ENCODE measurements at places on chromosomes 3 and 15.

DNA sequence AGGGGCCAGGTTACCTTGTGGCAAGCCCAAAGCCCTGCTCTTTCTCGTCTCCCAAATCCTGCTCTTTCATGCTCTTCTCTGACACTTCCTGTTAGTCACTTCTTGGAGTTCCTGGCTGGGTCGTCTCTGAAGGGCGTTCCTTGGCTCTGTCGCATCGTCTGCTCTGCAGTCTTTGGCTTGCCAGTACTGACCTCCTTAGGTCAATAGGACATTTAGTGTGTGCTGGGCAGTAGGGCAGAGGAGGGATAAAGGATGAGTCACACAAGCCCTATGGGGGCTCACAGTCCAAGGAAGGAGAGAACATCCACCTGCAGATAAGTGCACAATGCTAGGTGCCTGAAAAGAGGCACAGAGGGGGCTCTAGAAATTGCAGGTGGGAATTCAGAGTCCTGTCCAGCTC, 87.5 kb downstream of the FAM43A start:
- DNase-seq, result peak; percentile 18

- no peak for DNase-seq
Observed at GRCh38 chr3:168539909-168540308, 444.2 kb upstream of the GOLIM4 start.

- no peak for DNase-seq
Observed at GRCh38 chr3:87025661-87026645, 35.0 kb upstream of the VGLL3 start.

DNA sequence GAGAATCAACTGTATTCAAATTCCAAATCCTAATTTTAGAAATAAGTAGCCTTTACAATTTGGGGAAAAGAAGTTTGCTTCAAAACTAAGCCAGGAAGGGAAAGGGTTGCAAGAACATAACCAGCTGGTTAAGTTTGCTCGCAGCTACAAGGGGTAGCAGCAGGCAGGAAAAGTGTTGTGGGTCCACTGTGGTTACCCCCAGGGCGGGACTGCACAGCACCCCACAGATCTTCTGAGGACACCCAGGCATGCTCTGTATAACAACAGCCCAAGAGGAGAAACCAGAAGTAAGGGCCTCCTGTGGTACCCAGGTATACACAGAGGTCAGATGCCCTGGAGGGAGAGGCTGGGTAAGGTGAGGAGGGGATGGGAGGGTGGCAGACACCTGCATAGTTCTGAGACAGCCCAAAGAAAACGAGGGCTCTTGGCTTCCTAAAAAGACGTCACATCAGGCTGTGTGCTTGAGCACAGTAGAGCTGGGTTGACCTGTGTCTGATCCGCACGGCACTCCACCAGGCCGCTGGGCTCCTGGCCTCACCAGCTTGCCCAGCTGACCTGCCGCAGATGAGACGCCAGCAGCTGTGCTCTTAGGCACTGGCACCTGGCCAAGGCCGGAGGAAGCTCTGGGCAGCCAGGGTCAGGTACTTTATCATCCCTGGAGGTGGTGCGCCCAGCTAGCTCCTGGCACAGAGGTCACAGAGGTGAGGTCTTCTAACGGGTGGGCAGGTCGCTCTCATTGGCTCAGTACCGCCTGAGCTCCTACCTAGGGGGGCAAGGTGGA, 81.8 kb upstream of the SNRPA1 start:
- DNase-seq, result no peak

DNA sequence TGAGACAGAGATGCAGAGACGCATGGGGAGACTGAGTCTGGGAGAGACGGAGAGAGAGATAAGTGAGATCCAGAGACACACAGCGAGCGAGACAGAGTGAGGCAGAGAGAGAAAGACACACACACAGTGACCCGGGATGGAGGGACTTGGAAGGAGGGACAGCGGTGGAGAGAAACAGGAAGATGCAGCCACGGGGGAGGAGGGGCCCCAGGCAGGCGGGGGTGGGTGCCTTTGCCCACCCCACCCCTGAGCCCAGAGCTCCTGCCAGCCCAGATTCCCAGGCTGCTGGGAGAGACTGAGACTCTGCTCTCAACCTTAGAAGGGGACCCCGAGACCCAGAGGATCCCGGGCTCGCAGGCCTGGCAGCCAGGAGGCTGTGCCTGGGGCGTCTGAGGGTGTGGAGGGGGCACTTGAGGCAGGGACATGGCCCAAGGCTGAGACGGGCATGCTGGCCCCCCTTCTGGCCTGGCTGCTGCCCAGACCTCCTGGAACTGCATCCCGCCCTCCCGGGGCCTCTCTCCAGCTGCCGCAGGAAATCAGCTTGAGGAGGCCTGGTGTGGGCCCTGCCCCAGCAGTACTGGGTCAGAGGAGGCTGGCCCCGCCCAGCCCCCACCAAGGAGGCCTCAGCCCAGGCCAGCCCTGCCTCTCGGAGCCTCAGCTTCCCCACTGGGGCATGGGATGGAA, 18.1 kb downstream of the H1-8 start:
- no peak for DNase-seq

GRCh38 chr3:188534633-188535032, 380.7 kb downstream of the LPP start:
- no peak for DNase-seq

DNA sequence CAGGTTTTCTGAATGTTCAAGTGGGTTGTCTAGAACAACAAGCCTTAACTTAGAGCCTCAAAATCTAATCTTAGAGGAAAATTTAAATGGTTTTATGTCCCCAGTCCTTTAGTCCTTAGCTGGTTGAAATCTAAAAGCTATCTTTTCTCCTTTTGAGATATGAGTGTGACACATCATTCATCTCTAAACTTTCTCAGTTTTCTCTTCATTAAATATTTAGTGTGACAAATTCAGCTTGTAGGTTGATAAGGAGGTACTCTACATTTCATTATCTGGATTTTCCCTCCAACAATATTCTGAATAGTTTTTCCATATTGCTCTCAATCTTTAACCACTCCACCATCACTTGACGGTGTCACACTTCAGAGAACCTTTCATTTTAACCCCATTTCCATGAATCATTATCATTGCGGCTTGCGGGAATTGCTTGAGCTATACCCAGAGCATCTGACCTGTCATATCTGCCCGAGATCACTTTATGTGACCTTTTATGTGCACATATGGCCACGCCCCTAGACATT, 16.1 kb upstream of the ATP8B4 start:
- no peak for DNase-seq

DNA sequence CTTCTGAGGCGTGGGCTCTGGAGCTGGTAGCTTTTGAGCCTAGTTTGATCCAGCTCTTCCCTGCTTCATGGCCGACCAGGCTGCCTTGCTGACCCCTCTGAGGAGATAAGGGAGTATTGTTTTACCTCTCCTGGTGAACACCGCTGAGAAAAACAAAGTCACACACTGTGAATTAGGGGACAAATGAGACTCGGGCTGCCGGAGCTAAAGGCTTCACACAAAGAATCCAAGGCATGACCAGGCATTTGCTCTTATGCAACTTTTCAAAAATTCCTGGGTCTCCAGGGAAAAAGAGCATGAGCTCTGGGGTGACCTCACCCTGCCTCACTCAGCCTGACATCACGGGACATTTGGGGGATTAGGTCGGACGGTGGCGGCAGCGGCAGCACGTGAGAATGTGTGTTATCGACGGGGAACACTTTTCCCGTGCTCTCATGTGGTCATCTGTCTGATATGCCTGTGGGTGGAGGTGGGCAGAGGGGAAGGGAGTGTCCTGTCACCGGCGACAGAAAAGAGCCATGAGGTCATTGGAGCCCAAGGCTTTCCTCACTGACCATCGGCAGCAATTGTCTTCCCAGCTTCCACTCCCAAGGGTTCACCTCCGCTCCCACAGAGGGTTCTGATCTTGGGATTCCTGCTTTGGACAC, 61.0 kb downstream of the TMEM44 start:
- DNase-seq, result no peak

GRCh38 chr3:123568034-123568433, 16.8 kb downstream of the HACD2 start:
- no peak for DNase-seq

- no peak for DNase-seq
Observed at GRCh38 chr15:64275934-64276333, 80.0 kb downstream of the CSNK1G1 start.

DNA sequence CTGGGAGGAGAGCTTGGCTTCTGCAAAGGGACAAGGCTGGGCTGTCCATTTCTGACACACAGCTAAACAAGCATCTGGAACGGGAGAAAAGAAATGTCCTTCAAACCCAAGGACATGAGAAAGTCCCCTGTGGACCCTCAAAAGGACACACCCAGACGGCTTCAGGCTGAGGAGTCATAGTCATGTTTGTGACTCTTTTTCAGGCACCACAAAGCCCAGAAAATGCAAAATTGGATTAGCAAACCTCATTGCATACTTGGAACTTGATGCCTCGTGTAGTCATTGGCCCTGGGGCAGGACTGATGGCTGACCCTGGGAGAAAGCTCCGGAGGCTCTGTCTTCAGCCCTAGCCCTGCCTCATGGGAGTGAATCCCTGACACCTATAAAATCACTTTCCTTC, 21.5 kb downstream of the FAM174B start:
- no peak for DNase-seq

GRCh38 chr3:141849056-141849815, 27.2 kb upstream of the ATP1B3 start:
- no peak for DNase-seq

- no peak for DNase-seq
Observed at GRCh38 chr3:53030619-53031449, 15.0 kb downstream of the SFMBT1 start.

GRCh38 chr3:67661089-67661488, 6.7 kb upstream of the SUCLG2 start:
- DNase-seq, result no peak

GRCh38 chr3:37326144-37326543, 151.8 kb upstream of the LRRFIP2 start:
- no peak for DNase-seq

- no peak for DNase-seq
Observed at GRCh38 chr3:64046996-64047594, 23.8 kb upstream of the PSMD6 start.

DNA sequence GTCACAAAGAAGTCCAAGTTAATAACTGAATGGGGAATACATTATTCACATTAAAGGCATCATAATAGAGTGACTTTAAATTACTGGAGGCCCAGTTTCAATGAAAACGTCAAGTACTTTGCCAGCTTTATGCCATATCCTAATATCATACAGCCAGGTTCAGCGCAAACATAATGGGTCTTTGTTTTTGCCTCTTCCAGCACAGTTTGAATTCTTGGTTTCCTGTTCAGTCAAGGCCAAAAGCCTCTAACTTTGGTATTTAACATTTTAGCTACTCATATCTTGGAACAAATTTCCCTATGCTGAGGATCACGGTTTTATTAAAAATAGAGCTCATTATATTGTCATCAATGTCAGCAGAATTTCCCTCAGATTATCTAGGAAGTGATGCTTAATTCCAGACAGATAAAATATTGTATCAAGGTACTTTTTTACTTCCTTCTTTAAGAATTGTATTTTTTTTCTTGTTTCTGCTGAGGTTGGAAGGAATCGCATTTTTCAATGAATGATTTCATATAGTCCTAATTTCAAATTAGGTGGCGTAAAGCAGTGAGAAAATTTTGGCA, 269.2 kb downstream of the THRB start:
- DNase-seq, result no peak

DNA sequence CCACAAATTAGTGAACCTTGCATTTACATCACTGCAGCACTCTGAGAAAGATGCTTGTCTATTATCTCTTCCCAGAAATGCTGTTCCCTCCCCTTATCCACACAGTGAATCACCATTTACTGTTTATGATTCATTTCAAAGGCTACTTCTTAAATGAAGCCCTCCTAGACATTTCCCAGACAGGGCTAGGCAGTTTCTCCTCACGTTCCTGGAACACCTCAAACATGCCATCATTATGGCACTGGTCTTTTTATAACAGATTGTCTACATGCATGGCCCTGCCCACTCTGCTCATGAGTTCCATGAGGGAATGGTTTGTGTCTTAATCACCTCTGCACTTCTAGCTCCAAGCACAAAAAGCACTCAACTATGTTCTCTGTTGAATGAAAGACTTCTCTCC, 32.2 kb upstream of the TM2D3 start:
- DNase-seq, result peak; percentile 27

- no peak for DNase-seq
Observed at GRCh38 chr15:34213690-34214089, 3.8 kb upstream of the KATNBL1 start.

- peak; percentile 51 for DNase-seq
Observed at GRCh38 chr3:136070334-136070733, 104.8 kb downstream of the PPP2R3A start.

DNA sequence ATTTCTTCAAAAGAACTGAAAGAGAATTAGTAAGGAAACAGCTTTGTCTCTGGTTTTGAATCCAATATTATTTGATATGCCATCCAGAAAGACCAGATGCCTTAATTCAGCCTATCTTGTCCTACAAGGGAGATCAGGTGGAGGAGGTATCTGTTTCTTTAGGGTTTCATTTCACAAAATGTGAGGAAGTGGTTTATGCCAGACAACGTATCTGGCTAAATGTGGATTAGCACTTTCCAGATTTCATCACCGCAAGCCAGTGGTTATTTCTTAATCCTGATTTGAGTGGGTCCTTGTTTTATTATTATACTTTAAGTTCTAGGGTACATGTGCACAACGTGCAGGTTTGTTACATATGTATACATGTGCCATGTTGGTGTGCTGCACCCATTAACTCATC, 271.1 kb downstream of the EBLN2 start:
- DNase-seq, result no peak

GRCh38 chr3:114739627-114740026, 407.5 kb downstream of the ZBTB20 start:
- no peak for DNase-seq

DNA sequence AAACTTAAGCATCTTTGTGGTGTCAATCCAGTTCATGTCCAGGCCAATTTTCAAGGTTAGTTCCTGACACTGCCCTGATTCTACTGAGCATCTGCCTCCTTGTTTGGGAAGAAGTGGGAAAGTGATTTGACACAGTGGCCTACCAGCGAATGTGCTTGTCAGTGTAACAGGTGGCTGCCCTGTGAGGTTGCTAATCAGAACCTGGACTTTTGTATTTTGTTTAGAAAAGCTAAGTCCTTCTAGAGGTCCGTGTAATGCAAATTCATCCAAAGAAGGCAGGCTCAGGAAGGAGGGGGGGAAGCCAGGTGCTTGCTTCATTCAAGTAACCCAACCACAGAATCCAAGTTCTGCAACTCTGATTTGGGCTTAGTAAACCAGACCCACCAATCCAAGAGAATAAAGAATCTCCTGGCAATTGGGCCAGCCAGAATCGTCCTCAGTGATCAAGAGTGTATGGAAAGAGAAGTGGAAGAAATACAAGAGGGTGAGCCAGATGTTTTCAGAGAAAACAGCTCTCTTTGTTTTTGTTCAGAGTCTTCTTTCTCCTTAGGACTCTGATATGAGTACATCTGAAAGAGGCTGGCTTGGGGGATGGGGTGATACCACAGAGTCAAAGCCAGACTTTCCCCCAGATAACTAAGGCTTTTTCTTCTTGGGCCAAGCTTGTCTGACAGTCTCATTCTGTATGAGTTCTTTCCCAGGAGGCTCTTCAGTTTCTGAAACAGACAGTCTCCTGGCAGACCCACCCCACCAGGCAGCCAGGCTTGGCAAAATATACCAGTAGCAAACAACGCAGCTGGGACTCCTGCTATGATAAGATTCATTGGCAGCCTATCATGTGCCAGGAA, 508.9 kb upstream of the TBL1XR1 start:
- no peak for DNase-seq

GRCh38 chr3:33590541-33590940, 127.5 kb downstream of the CLASP2 start:
- DNase-seq, result no peak

Data from SW 1271 (cell line).